ENCODE measurements at places on chromosomes 12 and 14.

DNA sequence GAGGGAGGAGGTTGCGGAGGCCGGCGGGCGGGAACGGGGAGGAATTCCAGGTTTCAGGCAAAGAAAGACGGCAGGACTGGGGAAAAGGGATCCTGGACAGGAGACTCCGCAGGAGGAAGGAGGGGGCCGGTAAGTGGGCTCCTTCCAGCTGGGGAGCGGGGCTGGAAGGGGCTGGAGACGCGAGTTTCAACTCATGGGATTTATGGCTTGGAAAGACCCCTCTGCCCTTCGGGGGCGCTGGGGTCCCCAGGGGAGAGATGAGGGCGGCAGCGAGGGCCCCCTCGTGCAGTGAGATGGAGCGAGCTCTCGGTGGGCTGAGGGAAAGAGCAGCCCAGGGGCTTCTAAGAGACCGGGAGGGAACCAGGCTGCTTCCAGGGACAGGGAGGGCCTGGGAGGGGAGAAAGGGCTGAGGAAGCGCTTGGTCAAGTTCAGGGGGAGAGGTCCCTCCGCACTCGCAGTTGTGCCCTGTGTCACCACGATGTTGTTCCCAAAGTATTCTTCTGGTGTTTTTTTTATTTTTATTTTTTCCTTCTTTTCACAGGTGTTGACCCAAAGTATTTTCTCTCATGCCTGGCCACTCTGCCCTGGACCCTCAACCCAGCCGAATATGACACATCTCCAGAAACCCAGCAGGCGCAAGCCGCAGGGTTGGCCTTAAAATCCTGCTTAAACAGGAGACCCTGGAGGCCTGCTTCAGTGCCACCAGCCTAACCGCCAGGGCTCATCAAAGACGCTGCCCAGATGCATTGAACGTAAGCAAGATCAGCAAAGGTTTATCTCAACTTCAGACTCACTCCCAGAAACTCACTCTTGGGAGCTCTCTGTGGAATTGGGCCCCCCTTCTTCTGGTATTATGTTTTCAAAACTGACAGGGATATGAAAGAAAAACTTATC, 16.1 kb downstream of the TNFAIP2 start:
- DNase-seq, result no peak

- peak; percentile 58 for DNase-seq
These were observed 37.0 kb upstream of the NT5DC3 start for GRCh38 chr12:103877934-103878510.

DNA sequence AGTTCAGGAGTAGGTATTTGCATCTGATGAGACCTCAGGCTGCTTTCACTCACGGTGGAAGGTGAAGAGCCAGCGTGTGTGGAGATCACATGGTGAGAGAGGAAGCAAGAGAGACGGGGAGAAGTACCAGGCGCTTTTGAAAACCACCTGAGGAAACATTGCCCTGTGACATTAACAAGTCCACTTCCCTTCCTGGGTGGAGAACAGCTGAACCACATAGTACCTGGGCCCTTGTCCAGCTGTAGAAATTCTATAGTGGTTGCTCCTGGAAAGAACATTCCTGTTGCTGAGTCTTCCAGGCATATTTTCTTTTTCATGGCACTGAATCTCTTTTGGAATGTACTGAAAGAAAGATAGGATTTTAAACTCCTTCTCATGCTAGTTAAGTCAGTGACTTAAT, 87.3 kb upstream of the RIN3 start:
- no peak for DNase-seq

GRCh38 chr12:66767536-66767935, 88.7 kb upstream of the GRIP1 start:
- DNase-seq, result no peak

- DNase-seq, result no peak
These were observed 1.0 kb downstream of the GMFB start for GRCh38 chr14:54487771-54488170.

GRCh38 chr12:130236446-130236845, 74.2 kb downstream of the FZD10 start:
- no peak for DNase-seq

DNA sequence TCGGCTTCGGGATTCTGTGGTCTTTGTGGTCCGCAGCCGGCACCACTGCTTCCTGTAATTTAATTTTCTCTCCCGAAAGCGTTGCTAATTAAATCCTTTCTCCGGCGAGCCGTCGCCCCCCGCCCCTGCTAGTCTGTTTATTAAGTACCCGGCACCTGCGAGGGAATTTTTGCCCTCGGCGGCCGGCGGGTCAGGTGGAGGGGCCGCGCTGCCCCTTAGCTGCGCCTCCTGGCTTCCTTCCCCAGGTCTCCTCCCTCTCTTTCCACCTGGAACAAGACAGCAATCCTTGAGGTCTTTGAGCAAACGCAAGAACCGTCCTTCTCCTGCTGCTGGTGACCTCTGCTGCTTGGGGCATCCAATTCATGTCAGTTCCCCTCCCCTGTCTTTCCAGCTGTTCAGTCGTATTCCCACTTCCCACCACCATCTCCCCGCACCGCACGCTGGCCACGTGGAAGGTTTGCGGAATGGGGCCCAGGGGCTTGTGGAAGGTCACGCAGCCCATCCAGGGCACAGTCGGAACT, 16.2 kb downstream of the ZDHHC22 start:
- no peak for DNase-seq

- DNase-seq, result no peak
These were observed 3.4 kb downstream of the NACA start for GRCh38 chr12:56721721-56722120.

GRCh38 chr14:32561520-32561919, 232.4 kb downstream of the AKAP6 start:
- DNase-seq, result no peak

DNA sequence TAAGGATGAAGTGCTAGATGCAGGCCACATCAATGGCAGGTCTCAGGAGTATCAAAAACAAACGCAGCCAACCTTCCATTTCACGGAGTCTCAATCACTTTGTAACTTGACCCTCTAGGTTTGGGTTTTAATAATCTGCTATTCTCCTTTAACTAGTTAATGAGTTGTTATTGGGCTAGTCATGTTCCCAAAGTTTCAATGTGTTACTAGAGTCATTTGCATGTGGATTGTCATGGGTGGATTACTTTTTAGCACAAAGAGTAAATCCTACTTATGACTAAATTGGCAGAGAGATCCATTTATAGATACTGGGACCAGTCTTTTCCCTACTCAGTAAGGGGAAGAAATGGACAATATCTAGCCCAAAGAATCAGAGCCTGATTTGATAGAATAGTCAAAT, 151.0 kb downstream of the BCAT1 start:
- DNase-seq, result peak; percentile 80

- no peak for DNase-seq
These were observed 789.6 kb downstream of the GALC start for GRCh38 chr14:87203346-87203745.

DNA sequence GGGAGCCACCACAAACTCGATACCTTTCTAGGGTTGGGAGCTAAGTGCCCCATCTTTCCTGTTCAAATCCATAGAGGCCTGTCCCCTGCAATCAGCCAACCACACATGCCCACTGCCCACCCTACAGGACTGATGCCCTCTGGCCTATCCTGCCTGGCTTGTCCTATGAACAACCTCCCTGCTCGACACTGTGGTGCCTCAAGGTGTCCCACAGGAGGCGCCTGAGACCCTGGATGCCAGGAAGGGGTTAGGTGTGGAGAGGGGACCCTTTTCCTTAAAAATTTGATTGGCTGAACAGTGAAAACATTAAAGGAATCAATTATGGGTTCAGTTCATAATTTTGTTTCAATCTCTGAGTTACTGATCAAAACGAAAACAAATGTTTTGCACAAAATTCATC, 97.3 kb upstream of the FZD10 start:
- DNase-seq, result no peak

- peak; percentile 53 for DNase-seq
These were observed 43.5 kb downstream of the KCTD10 start for GRCh38 chr12:109433618-109434017.

GRCh38 chr12:70605976-70606375, 31.3 kb downstream of the PTPRB start:
- no peak for DNase-seq

DNA sequence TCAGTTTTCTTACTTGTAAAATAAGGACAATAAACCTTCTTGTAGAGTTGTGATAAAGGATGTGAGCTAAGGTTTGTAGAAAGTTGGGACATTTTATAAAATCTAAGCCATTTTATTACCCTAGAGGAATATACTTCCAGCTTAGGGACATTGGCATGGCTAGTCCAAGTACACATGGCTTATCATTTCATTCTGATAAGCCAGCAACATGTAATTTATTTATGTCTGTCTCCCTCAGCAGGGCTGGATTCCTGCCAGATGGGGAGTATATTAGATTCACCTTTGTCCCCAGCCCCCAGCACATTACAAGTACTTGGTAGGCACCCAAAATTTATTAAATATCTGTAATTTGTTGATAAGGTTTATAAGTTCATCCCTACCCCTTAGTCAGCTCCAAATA, 6.3 kb upstream of the ATG14 start:
- DNase-seq, result no peak

DNA sequence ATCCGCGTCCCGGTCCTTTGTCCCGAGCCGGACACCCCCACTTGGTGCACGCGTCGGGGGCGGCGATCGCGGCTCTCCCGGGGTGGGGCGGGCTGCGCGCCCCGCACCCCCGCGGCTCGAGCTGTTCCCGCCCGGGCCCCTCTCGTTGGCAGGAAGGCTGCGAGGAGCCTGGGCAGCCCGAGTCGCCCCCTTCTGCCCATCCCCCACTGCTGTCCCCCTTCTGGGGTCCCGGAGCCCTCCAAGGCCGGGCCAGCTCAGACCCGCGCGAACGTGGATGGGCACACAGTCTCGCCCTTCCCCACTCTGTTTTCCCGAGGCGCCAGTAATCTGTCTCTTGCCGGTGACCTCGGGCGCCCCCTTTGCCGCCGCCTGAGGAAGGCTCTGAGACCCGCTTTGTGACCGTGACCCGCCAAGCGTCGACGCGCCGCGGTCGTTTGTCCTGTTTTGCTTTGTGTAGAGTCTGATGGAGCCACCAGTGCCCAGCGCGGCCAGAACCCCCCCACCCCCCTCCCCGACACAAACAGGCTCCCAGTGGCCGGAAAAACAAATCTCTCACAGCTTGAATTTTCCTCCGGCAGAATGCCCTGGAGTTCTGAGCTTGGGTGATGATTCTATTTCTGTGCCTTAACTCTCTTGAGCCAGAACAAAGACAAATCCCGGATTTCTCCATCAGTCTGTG, 610 bp downstream of the C14orf132 start:
- DNase-seq, result peak; percentile 17

GRCh38 chr12:65640489-65640901, 183.8 kb upstream of the HMGA2 start:
- DNase-seq, result no peak

DNA sequence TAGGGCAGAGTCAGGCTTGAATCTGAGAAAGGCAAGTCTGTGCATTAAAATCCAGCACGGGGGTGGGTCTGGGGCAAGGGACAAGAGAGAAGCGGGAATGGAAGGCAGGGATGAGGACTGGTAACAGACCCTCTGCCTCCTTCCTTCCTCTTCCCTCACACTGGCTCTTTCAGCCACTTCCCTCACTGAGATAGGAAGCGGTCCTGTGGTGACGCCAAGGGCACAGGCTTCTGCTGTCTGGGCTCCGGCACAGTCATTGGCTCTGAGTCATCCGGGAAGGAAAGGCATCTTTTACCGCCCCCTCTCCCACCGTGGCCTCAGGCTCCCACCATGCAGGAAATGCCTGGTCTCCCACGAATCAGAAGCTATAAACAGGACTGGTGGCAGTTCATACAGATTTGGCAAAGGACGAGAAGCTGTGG, 70.2 kb downstream of the ETV6 start:
- DNase-seq, result no peak

DNA sequence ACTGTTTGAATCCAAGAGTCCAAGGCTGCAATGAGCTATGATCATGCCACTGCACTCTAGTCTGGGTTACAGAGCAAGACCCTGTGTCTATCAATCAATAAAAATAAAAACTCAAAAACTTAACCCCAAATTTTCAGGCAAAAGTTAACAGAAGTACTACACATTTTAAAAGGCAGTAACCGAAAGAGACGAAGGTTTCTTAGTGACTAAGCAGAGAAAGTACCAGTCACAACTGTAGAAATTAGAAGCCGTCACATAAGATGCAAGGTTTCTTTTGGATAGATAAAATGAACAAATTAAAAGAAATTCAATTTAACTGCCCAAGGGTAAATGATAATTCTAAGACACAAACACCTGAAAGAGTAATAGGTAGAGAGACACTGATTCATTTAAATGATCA, 103.5 kb downstream of the MED13L start:
- no peak for DNase-seq

DNA sequence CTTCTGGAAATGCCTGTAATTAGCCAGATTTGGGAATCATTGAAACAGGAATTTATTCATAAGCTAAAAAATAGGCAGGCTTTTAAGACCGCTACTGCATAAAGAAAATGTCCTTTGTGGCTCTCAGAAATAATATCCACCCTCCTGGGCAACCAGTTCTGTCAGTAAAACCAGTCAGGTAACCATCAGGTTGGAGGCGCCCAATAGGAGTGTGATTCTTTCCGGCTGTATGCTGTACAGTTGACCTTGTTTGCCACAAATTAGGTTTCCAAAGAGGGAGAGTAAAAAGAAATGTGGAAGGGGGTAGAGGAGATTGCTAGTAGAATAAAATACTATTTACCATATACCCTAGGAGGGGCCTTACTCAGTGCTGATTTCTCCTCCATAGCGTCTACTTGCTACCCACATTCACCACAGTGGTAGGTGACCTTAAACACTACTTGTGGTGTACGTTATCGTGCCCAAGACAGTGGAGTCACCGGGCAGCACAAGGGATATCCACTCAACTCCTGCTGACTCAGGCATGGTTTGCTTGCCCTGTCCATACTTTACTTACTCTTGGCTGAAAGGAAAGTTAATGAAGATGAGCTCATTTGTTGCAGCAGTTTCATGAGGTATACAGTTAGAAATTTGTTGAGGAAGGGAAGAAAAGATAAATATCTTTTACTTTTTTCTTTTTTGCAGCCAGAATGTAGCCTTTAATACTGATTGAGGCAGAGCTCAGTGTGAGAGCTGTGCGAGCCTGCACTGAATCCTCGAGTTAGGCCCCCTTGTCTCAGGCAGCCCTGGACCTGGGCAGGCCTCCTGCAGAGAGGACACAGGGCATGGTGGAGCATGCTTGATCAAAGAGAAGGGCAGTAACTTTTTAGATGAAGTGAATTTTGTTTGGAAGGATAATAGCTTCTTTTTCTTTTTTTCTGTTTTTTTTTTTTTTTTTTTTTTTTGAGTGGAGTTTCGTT, 76.7 kb downstream of the DIP2B start:
- no peak for DNase-seq

GRCh38 chr12:53481939-53482586, 17.2 kb downstream of the MAP3K12 start:
- no peak for DNase-seq

DNA sequence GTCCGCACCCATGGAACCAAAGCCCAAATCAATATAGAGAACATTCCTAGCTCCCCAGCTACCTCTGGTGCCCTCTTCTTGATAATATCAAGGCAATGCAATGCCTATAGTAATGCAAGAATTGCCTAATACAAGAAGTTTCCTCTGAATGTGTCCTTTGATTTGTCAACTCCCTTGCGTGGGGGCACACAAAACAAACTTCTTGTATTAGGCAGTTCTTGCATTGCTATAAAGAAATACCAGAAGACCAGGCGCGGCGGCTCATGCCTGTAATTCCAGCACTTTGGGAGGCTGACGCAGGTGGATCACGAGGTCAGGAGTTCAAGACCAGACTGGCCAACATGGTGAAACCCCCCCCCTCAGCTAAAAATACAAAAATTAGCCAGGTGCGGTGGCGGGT, 10.4 kb upstream of the ITPK1 start:
- DNase-seq, result no peak
